Activated T-helper 17 cell treated with anti-CD3 and anti-CD28 coated beads, Interleukin-2, amount 50 U/mL, for 72 hours (primary cell): ENCODE measurements at places on chromosomes 2 and 18. TPM values are rescaled to one million over a fixed set of nuclear protein-coding genes. Genes with fewer than 3 reads are reported as not detected.
A peak's percentile ranks its signal among the peaks of the same experiment; 100 is the strongest.

Gene GALNT3
- total RNA-seq: 8.9 TPM

Gene ARHGEF33
- total RNA-seq: 0.58 TPM

Gene MYO1B
- 2.4 TPM for total RNA-seq

Gene SLC8A1
- not detected for total RNA-seq

Gene EFHD1
- 1.1 TPM for total RNA-seq

Gene PARD3B
- total RNA-seq: 1.5 TPM

Gene SEMA4C
- 9.6 TPM for total RNA-seq

DNA sequence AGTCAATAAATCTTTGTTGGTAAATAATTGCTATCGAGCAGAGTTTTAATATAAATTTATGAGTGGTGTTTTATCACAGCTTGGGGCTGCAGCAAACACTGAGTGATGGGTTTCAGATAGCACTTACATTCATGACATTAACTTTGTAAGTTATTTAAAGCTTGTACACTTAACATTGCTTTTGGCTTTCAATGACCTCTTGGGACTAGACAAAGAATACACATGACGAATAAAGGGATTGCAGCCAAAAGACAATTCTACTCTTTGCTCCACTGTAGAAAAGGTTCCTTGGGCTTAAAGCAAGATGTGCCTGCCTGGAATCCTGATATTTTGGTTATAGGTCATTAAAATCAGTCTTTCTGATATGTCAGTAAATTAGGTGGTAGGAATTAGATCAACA, 299.5 kb downstream of the GBX2 start:
- no peak for ATAC-seq

DNA sequence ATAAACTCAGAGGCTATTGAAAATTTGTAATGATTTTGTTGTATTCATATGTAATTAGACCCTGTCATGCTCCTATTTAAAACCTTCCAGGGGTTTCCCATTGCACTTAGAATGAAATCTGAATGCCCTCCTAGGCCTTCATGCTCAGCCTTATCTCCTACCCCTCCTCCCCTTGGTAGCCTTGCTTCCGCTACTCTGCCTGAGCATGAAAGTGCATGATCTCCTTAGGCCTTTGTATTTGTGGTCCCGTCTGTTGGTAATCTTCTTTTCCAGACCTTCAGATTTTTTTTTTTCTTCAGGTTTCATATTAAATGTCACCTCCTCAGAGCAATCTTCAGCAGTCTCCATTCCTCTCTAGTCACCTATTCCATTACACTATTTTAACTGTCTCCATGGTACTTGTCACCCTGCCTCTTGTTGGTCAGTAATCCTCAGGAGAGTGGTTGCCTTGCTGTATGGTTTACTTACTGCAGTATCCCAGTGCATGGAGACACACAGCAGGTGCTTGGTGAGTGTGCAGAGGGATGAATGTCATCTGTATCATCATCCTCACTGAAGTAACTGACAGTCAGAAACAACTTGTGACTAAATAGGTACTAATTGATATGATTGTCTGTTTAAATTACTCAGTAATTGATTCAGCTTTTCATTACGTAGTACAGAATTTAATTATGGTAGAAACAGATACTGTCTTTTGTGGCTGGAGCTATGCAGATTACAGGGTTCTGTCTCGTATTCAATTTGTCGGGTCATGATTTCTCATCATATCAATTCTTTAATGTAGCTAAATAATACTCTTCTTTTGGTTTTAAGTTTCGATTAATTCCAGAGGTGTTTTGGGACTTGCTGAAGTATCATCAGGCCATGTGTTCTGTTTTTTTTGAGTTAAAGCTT, 63.9 kb downstream of the PHLPP1 start:
- peak; percentile 91 for ATAC-seq

DNA sequence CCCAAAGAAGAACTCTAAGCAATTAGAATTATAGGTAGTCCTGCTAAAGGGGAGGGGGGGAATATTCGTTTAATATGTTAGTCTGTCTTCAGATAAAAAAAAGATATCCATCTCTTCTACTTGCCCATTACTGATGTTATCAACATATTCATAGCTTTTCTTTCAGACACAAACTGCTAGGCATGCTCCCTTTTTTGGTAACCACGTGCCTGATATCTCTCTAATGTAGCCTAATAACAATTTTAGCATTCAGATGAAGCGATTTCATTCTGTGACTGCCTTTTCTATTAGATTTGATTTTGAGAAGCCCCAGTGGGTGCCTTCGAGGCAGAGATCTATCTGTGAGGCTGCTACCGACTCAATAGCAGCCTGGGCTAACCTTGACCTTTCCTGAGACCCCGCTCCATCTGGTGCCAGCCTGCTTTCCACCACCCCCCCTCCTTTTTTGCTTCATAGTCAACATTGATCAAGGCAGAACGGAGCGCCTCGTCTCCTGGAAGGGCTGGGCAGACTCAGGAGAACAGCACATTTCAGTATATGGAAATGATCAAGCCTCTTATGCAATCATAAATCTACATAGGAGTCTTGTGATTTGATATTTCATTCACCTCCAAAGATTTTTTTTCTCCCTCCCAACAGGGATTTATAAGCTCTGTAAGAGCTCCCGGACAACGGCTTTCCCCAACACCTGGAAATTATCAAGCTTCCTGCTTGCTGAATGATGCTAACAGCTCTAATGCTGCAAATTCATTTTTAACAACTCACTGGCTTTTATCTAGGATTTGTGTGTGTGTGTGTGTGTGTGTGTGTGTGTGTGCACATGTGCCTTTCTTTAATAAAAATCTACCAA, 14.7 kb upstream of the BCL11A start:
- no peak for ATAC-seq

DNA sequence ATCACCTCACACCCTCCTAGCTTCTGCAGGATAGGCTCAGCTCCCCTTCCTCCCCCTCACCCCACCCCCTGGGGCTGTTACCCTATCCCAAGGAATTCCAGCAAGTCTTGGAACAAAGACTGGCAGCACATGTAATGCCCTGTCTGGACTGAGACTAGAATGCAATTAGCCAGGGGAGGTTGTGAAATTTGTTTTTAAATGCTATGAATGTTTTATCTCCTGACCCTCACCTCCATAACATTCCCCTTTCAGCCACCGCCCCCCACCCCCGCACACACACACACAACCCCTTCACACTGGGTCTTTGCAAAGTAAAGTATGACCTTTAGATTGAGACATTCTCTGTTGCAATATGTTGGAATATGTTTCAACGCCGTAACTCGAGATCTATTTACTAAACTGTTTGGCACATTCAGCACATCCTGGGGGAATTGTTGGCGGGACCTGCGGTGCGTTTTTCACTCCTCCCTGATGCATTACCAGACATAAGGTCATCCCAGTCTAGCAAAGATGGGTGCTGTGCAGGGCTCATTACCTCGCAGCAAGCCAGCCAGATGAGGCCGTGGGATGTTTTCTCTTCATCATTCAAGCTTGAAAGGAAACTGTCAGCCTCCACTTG, 290.7 kb upstream of the SLC14A2 start:
- ATAC-seq: no peak

- no peak for ATAC-seq
These were observed 139.6 kb upstream of the CYP1B1 start for GRCh38 chr2:38215522-38215921.

GRCh38 chr2:33377048-33377447, 99.4 kb upstream of the RASGRP3 start:
- no peak for ATAC-seq

- no peak for ATAC-seq
These were observed 401.7 kb upstream of the CELF4 start for GRCh38 chr18:37967261-37967660.

GRCh38 chr2:53881360-53881759, 21.6 kb upstream of the GPR75 start:
- ATAC-seq: no peak

GRCh38 chr2:218168635-218169462, 2.1 kb upstream of the CXCR1 start:
- peak; percentile 58 for ATAC-seq

- no peak for ATAC-seq
These were observed 65.2 kb upstream of the MYCN start for GRCh38 chr2:15874854-15875804.

DNA sequence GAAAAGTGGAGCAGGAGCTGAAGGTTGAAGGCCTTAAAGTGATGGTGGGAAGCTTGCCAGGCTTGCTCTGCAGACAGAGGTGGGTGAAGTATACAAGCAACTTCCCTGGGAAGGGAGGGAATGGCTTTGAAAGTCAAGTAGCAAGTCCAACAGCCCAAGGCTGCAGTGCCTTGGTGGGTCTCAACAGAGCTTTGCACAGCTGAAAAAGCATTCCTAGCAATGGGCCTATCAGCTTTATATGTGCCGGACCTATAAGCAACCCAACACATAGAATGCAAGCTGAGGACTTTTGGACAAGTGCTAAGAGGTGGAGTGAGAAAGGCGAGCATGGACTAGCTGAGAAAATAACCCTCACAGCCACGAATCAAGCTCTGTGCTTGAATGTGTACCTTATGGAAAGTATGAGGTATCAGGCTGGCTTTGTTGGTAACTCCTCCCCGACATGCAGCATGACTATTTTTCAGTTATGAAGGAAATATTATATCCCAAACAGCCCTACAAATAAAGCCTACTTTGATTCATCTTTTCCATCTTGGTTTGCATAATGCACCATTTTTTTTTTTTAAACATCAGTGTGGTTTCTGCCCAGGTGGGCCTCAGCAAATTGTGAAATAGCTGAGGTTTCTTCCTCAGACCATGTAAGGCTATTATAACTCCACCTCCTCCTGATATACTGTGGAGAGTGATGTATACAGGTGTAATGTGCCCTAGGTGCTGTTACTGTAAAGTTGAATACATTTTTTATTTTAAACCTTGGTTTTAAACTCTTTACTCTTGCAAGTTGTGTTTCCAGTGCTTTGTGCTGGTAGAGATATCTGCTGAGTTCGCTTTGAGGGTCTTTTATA, 241.4 kb upstream of the CXCR4 start:
- no peak for ATAC-seq

- ATAC-seq: no peak
These were observed 520.0 kb downstream of the SLC4A3 start for GRCh38 chr2:220147161-220148038.

- no peak for ATAC-seq
These were observed 83.4 kb downstream of the RAPH1 start for GRCh38 chr2:203451689-203452088.

DNA sequence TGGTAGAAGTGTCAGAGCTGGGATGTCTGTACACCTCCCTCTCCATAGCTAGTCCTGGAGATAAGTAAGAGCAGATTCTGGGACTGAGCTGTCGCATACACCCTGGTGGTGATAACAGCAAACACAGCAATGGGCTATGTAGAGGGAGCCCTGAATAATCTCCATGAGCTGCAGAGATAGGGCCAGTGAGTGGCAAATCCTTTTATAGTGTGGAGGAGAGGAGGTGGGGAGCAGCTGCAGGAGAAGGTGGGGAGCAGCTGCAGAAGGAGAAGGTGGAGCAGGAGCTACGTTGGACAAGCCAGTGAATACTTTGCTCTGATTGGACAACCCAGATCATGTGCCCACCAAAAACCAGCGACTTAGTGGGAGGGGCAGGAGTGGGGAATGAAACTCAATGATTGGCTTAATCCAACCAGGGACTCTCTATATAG, 85.5 kb downstream of the TMEM247 start:
- no peak for ATAC-seq

DNA sequence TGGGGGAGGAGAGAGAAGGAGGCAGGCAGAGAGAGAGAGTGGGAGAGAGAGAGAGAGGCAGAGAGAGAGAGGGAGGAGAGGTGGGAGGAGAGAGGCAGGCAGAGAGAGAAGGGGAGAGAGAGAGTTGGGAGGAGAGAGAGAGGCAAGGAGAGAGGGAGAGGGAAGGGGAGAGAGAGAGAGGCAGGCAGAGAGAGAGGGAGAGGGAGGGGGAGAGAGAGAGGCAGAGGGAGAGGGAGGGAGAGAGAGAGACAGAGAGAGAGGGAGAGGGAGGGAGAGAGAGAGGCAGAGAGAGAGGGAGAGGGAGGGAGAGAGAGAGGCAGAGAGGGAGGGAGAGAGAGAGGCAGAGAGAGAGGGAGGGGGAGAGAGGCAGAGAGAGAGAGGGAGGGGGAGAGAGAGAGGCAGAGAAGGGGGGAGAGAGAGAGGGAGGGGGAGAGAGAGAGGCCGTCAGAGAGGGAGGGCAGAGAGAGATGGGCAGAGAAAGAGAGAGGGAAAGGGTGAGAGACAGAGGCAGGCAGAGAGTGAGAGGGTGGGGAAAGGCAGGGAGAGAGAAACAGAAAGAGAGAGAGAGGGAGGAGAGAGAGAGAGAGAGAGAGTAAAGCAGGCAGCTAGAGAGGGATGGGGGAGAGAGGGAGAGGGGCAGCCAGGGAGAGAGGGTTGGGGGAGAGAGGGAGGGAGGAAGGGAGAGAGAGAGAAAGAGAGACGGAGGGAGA, 122.2 kb upstream of the PXDN start:
- no peak for ATAC-seq

DNA sequence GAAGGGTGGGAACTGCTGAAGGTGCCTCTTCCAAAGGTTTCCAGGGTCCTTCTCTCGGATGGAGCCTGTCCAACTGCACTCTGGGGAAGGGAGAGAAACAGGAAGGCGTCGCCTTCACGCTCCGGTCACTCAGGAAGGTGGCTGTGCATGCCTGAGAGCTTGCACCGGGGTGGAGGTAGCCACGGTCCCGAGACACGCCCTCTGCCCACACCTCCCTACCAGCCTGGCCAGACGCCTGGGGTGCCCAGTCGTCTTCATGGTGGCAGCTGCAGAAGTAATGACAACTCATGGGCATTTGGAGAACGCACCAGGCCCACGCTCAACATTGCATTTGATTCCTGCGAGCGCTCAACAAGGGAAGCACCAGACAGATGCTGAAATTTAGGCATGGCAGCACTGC, 59.9 kb downstream of the ADNP2 start:
- no peak for ATAC-seq

DNA sequence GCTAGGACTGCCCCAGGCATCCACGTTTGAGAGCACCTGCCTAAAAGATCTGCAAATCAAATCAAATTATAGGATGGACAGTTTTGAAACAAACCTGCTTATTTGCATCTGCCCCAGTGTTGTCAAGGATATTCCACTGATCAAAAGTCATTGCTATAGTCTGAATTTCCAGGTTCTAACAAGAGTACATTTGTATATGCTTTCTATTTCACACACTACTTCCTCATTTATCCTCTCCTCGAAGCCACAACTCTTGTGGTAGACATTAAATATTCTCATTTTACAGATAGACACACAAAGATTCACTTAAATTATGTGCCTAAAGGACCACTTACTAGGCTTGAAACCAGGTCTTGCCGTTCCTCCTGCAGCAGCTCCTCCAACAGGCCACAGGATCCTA, 11.9 kb upstream of the TET3 start:
- ATAC-seq: no peak

- no peak for ATAC-seq
These were observed 61.9 kb upstream of the TFCP2L1 start for GRCh38 chr2:121346859-121347258.

GRCh38 chr2:104836265-104836664, 17.6 kb upstream of the POU3F3 start:
- no peak for ATAC-seq
